ENCODE measurements at places on chromosomes 6 and 20. TPM values are rescaled to one million over a fixed set of nuclear protein-coding genes. Genes with fewer than 3 reads are reported as not detected.

Gene RAD21L1
- total RNA-seq, result not detected

Gene SIRPB1
- 57.9 TPM for total RNA-seq

Gene CD24
- 54.0 TPM for total RNA-seq

Gene MAP3K5
- 27.7 TPM for total RNA-seq

Gene FAM184A
- 13.3 TPM for total RNA-seq

Gene LY6G6F
- 1.4 TPM for total RNA-seq

Gene AARS2
- 10.8 TPM for total RNA-seq

Gene CEBPB
- 266 TPM for total RNA-seq

Gene ENPP4
- 18.8 TPM for total RNA-seq

Gene SLC44A4
- total RNA-seq, result 37.5 TPM
